Lung microvascular endothelial cell (primary cell): ENCODE measurements at places on chromosomes 2 and 18. TPM values are rescaled to one million over a fixed set of nuclear protein-coding genes. Genes with fewer than 3 reads are reported as not detected.

- peak; percentile 13 for DNase-seq
Observed at GRCh38 chr2:158797963-158798700, 3.0 kb downstream of the DAPL1 start.

DNA sequence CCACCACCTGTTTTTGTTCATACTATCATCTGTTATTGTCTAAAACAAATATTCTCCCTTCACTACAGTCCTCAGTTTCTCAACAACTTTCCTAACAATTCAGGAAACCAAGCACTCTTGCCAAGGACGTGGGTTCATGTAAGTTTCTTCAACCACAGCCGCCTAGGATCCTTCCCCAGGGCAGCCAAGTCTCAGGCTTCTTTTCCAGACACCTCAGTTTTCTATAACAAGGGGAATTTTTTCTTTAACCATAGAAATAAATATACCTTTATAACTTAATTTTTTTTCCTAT, 39.4 kb upstream of the AGPS start:
- DNase-seq: no peak

DNA sequence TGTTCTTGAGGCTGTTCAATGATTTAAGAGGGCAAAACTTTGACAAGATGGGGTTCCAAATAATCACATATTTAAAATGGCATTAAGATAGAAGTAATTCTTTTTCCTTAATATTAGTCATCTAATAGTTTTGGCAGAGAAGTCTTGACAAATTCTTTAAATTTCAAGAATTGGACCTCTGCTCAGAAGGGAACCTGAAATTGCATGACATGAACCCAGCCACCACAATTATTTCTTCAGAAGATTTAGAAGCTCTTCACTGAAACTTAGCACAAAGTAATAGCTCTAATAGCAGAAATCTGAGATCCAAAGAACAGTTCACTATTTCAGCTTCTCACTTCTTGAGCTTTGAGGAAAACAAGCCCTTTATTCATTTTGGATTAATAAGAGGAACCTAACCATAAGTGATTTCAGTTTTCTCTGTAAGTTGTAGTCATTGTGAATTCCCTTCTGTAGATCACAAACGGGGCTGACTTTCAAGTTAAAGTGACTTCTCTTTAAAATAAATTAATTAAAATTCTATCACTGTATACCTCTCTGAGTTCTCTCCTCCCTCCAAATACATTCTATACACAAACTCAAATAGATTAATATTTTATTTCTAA, 100.6 kb upstream of the ITGA4 start:
- no peak for DNase-seq

- no peak for DNase-seq
Observed at GRCh38 chr18:45197526-45197970, 417.7 kb upstream of the SLC14A2 start.

DNA sequence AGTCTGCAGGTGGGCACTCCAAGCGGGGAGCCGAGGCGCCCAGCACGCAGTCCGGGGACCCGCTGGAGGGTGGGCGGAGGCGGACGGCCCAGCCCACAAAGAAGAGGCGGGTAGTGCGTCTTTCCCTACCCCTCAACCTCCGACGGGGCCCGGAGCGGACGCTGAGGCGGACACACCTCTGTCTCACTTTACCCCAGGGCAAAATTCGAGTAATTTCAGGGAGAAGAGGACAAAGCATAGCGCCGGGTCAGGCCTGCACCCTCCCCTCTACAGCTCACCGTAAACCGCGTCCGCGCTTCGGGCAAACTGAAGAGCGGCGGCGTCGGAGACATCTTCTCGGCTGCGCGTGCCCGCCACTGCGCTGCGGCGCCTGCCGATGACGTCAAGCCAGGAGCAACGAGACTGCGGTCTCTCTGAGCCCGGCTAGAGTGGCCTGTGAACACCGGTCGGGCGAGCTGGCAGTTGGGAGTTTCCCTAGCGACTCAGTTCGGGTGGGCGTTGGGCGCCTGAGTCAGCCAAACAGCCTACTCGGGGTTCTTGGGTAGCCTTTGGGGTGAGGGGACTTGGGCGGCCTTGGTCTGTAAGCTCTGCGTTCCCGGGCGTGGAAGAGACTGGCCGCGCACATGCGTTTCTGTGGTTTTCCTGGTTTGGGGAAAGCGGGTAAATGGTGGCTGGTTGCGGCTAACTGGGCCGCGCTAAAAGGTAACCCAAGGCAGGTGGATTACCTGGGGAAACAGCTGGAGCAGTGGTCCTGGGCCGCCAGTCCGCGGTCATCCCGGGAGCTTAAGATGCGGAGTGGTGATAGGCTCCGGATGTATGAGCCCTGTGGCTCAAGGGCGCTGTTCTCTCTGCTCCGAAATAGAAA, at the start of gene THOC1:
Gene THOC1, minus strand, starts transcription at position 360 of the 865 bp plus-strand sequence. Its CDS starts 28 bp downstream, at position 332.
- DNase-seq: peak; percentile 94

DNA sequence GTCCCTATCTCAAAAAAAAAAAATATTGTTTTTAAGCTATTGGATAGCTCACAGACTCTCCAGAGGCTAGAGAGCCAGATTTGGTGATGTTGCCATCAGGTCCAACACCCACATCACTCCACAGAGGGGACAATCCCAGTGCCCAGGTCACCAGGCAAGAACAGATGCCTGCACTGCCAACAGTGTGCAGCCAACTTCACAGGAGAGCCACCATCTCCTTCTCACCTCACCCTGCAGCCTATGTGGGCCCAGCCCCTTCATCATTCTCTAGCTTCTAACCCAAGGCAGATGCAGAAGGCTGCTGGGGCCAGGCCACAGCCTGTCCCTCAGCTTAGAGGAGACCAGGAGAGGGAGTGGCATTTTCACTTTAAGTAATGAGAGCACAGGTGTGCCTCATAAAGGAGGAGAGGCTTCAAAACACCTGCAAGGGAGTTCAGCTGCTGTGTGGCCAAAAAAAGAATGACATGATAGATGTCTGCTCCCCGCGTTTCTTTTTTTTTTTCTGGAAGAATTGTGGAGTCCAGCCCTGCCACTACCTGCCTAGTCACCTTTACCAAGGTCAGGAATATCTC, 98.0 kb upstream of the ZSWIM2 start:
- DNase-seq: no peak

- no peak for DNase-seq
Observed at GRCh38 chr2:137117385-137117784, 352.0 kb downstream of the THSD7B start.

- no peak for DNase-seq
Observed at GRCh38 chr2:101762451-101763171, 65.1 kb downstream of the MAP4K4 start.

GRCh38 chr2:217186668-217187159, 326.9 kb upstream of the TNP1 start:
- no peak for DNase-seq

DNA sequence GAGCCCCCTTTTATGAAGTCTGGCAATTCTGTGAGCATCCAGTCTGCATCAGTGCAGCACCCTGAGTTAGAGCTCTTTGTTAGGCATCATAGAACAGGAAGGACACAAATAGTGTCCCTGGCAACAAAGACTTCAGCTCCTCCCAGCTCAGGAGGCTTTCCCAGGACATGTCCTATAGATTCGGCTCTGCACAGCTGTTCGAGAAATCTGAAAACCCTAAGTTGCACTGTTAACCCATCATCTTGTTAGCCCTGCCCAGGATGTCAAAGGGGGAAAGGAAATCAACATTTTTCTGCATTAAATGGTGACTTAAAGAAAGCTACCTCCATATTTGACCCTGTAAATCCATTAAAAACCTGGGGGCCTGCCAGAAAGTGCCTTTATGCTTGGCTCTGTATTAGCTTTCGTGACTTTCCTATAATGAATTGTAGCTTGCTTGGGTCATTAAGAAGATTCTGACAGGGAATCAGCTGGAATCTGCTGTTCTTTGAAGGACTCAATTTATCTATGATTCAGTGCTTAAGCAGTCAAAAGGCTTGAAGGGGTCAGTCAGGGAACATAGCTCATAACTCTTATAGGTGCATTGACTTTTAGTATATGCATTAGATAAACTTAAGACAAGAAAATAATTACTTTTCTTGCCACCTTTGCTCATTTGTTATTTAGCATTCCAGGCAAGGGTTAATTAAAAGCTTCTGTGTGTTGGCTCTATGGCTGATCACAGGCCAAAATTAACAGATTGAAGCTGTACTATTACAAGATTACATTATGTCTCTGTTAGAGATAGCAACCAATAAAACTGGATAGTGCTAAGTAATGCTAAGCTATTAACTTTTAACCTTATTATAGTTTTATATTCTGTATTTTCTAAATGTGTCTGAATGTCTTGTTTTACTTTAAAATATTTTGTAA, 20.6 kb downstream of the ERMN start:
- no peak for DNase-seq

DNA sequence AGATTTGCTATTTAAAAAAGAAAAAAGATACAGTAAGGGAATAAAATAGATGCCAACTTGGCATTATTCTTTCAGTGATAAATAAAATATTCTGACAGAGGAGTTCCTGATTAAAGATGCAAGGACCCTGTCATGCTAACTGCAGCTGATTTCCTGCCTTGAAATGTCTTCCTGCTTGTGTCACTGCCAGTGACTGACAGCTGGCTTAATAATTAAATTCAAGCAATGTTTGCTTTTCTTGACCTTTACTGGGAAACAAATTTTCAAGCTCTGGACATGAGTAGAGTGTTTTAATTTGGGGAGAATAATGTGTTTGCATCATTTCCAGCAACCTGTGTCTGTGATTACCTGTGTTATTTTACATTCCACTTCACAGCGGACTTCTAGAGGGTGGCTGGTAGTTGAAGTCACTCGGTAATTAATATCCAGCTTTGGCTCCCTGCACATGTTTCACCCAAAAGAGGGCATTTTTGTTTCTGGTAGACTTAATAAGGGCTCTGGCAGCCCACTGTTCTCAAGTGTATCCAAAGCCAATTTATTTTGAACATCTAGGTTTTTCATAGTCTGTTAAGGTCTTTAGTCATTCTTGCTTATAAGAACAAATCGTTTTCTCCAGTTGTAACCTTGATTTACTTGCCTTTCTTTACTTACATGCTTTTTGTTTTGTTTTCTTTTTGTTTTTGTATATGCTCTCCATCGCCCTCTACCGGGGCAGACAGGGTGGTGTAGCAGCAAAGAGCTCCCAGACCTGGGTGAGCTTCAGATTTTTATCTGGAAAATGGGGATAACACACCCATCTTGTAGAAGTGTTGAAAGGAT, 48.5 kb upstream of the PROKR1 start:
- DNase-seq: peak; percentile 61

Gene IL36B
- total RNA-seq: not detected in 2 replicates

Gene ADI1
- total RNA-seq: 45.1 and 56.5 TPM in 2 replicates

Gene SLC11A1
- total RNA-seq: under 0.01 and 0.20 TPM in 2 replicates

Gene RPL31
- 889 and 1,542 TPM in 2 replicates for total RNA-seq

Gene GEN1
- 3.0 and 4.4 TPM in 2 replicates for total RNA-seq
